Caco-2 (cell line): ENCODE measurements at places on chromosomes 13 and 19.

DNA sequence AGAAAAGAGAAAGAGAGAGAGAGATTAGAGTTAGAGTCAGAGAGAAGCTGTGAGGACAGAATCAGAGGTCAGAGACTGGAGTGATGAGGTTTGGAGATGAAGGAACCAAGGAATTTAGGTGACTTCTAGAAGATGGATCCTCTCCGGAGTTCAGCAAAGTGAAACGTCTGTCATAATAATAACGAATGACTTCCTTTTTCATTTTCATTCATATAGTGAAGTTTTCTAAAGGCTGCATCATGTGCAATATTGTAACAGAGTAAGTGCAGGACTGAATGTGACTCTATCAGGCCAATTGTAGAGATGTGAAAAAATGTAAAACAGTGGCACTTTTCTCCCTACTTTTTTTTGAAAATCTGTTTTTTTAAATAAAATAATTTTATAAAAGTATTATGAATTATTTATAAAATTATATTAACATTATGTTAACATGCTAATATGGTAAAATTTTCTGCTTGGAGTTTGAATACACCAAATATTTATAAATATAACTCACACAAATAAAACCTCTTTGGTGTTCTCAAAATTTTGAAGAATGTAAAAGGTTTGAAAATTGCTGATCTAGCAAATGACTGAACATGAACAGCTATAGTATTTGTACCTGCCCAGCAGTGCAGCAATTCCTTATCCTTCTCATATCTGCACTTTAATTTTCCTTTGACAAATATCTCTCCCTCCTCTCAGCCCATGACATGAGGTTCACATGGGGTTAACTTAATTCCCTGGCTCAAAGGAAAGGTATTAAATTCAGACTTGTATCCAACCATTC lies 4.2 kb upstream of the TNFSF11 start:
- no peaks in the 10 kb centered on the region for H3K36me3 ChIP-seq
- H3K27ac ChIP-seq: no peak overlapping the region
- no peak for DNase-seq
- no peaks in the 10 kb centered on the region for H3K4me1 ChIP-seq
- H3K4me3 ChIP-seq: no peak overlapping the region
- H3K27me3 ChIP-seq: no peaks in the 10 kb centered on the region

DNA sequence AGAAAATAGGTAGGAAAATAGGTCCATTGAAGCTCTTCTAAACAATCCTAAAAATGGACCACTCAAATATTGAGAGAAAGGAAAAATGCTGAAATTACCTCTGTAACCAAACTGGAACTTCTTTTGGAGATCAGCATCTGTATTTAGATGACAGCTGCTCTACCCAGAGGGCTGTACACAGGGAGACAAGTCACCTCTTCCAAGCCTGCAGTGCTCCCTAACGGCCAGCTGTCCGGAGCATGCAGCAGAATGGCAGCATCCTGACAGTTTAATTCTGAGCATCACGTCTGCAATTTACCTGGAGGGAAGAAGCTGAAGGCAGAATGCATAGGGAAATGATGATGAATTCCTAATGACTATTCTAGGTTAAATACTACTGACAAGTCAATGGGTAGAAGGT lies 62.8 kb upstream of the DIAPH3 start:
- H3K27ac ChIP-seq: no peak overlapping the region
- DNase-seq: peak; percentile 79
- H3K4me1 ChIP-seq: peaks cover 25% of the 10 kb centered on the region
- no peak overlapping the region for H3K4me3 ChIP-seq
- no peaks in the 10 kb centered on the region for H3K27me3 ChIP-seq

DNA sequence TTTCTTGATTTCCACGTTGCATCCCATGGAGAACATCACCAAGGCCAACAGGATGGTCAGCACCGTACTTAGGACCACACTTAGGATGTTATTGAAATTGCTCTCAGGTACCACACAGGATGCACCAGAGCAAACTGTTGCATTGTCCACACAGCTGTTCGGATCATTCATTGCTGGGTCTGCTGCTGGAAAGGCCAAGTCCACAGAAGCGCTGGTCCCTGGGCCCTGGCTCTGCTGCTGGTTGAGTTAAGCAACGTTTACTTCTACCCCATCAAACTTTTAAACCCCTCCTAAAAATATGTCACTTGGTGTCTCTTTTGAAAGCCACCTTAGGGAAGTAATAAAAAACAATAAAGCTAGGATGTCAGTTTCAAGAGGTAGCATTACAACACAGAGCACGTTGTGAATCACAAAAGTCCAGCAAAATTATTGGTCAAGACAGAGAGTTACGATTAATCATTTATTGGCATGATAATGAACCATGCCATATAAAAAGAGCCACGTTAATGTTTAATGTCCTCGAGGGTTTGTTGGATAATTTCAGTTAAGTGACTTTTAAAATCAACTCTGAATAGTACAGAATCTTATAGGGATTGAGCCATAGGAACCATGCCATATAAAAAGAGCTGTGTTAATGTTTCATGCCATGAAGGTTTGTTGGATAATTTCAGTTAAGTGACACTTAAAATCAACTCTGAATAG lies at the start of gene SLC10A2:
SLC10A2 (minus strand) TSS at position 339 of the 702 bp plus-strand sequence; CDS start at position 171, 168 bp downstream.
- DNase-seq: no peak
- H3K4me1 ChIP-seq: no peaks in the 10 kb centered on the region
- H3K36me3 ChIP-seq: no peaks in the 10 kb centered on the region

DNA sequence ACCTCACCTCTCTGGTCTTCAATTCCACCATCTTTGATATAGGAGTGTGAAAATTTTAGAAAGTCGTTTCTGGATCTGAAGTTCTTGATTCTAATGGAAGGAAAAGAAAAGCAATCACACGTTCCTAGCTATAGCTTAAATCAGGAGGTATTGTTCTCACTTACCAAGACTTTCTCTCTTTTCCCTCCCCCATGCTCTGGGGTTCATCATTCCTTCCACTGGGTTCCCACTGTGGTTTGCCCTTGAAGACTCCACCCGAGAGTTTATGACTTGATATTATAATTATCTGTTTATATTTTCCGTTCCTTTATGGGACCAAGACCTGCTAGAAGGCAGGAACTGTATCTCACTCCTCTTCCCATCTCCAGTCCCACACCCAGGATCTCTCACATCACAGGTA lies 76.6 kb downstream of the AKAP11 start:
- no peak for DNase-seq
- no peaks in the 10 kb centered on the region; the same call in 1 of the 2 replicates for H3K4me1 ChIP-seq
- no peaks in the 10 kb centered on the region for H3K36me3 ChIP-seq
- no peaks in the 10 kb centered on the region for H3K27me3 ChIP-seq

GRCh38 chr13:59343993-59344822 lies 819.5 kb downstream of the DIAPH3 start:
- H3K27me3 ChIP-seq: no peaks in the 10 kb centered on the region
- no peak overlapping the region for H3K4me3 ChIP-seq
- DNase-seq: no peak
- no peak overlapping the region for H3K27ac ChIP-seq

DNA sequence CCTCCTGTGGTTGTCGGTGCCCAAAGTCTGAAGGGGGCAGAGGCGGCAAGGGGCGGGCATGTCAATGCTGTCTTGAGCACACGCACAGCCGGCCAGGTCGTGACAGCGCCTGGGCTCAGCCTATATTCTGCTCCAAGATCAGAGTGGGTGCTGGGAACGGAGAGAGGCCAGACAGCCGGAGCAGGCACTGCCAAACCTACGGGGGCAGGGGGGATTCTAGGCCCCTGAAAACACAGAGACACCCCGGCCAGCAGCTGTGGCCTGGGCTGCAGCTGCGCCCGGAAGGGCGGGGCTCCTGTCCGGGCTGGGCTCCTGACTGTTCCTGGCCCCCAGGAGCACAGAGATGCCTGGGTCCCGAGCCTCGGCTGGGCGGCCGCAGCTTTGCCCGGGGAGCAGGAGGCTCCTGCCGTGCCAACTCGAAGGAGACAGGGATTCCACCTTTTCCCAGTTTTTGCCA lies 2662.9 kb upstream of the PCDH20 start:
- no peak overlapping the region for H3K27ac ChIP-seq
- DNase-seq: no peak
- no peaks in the 10 kb centered on the region for H3K4me1 ChIP-seq
- H3K27me3 ChIP-seq: no peaks in the 10 kb centered on the region
- H3K4me3 ChIP-seq: no peak overlapping the region
- no peaks in the 10 kb centered on the region for H3K36me3 ChIP-seq

- H3K36me3 ChIP-seq: peaks cover 2% of the 10 kb centered on the region; the same call in 1 of the 2 replicates
- no peaks in the 10 kb centered on the region for H3K27me3 ChIP-seq
These were observed 24.9 kb downstream of the VRK3 start for GRCh38 chr19:50000038-50000840.

DNA sequence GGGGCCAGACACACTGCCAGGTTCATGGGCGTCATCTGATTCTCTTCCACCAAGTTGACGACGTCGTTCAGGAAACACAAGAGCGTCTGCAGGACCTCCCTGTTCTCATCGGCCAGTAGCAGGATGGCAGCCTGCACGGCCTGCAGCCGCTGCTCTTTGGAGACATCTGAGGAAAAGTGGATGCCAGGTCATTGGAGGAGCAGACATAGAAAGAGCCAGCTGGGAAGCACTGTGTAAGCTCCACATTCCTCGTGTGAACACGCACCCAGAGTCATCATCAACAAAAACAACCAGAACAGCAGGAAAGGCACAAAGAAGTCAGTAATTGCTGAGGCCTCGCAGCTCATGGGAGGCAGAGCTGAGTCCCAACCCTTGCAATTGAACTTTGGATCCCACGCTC lies 96.5 kb downstream of the KL start:
- no peak overlapping the region for H3K27ac ChIP-seq
- H3K4me1 ChIP-seq: peaks cover 29% of the 10 kb centered on the region
- H3K36me3 ChIP-seq: 0 out of 2 replicates have a peak, but pooled peaks cover 2% of the 10 kb centered on the region
- no peak overlapping the region for H3K4me3 ChIP-seq
- no peak for DNase-seq
- H3K27me3 ChIP-seq: no peaks in the 10 kb centered on the region
